ENCODE measurements at places on chromosomes 11 and 22. TPM values are rescaled to one million over a fixed set of nuclear protein-coding genes. Genes with fewer than 3 reads are reported as not detected.

UBQLNL gene
- not detected for total RNA-seq

ATP6V1E1 gene
- total RNA-seq, result 132 TPM

OR52I2 gene
- total RNA-seq, result not detected

DDX25 gene
- not detected for total RNA-seq

PLEKHB1 gene
- total RNA-seq, result 13.7 TPM

OSM gene
- not detected for total RNA-seq

- DNase-seq, result no peak
These were observed 341.3 kb downstream of the CADM1 start for GRCh38 chr11:115162919-115163318.

DNA sequence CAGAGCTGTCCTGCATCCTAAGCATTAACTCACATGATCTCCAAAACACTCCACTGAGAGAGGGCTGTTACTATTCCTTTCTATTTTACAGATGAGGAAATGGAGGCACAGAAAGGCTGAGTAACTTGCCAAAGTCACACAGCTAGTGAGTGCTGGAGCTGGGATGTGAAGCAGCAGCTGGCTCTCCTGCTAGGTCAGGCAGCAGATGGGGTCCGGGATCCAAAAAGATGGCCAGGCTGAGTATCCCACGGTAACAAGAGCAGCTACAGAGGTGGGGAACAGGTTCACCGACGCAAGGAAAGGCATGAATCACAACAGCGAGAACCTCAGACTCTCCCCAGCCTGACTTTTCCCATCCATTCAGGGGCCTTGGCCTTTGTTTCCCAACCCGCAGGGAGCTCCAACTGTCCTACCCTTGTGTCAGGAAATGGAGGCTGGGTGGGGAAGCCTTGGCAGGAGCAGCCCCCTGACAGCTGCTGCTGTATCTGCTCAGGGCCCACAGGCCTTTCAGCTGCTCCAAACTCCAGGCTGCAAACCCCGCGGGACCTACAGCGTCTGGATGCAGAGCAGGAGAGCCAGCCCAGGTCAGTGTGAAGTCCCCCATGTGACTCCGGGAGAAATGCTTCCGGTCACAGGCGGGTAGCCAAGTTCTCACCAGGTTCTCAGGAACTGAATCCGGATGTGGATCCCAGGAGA, 29.5 kb downstream of the DKK3 start:
- peak; percentile 80 for DNase-seq

- no peak for DNase-seq
These were observed 644 bp upstream of the NAALAD2 start for GRCh38 chr11:90133560-90134477.

GRCh38 chr22:25763239-25763777, 21.3 kb downstream of the MYO18B start:
- no peak for DNase-seq

DNA sequence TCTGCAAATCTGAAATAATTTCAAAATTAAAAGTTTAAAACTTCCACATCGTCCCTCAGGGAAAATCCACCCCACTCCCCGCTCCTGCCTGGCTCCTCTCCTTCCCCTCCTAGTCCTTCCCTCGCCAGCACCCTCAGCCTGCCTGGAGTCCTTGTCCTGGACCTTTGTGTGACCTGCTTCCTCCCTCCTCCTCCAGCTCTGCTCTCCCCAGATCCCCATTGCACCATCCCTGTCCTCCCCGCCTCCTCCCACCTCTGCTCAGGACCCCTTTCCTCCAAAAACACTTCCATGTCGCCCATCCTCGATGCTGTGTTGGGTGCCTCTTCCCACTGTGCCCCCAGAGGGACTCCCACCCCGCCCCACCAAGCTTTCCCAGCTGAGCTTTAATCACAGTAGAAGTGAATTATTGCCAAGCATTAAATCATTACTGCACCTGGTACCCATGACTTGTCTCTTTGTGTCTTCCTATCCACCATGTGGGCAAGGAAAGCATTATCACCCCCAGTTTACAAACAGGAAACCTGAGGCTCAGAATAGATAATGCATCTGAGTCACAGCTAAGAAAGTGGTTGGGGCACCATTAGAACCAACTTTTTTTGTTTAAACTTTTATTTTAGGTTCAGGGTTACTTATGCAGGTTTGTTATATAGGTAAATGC, 2.4 kb upstream of the ZP1 start:
- peak; percentile 20 for DNase-seq

GRCh38 chr11:12184699-12185098, 74.3 kb downstream of the MICAL2 start:
- no peak for DNase-seq

- no peak for DNase-seq
These were observed 6.5 kb upstream of the CERK start for GRCh38 chr22:46744581-46744980.

DNA sequence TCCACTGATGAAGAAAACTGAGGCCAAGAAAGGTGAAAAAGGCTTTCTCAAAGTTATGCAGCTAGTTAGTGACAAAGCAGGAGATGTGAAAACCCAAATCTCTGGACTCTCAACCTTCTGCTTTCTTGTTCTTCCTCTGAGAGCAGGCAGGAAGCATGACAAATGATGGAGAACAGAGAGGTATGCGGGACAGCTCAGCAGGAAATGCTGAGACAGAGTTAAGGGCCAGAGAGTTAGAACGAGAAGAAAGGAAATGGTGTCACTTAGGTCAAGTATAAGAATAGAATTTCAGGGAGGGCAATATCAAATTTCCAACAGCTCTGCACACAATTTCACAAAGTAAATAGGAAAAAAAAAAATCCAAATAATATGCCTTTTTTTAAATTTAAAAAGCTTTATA, 67.6 kb upstream of the ARHGAP42 start:
- no peak for DNase-seq

DNA sequence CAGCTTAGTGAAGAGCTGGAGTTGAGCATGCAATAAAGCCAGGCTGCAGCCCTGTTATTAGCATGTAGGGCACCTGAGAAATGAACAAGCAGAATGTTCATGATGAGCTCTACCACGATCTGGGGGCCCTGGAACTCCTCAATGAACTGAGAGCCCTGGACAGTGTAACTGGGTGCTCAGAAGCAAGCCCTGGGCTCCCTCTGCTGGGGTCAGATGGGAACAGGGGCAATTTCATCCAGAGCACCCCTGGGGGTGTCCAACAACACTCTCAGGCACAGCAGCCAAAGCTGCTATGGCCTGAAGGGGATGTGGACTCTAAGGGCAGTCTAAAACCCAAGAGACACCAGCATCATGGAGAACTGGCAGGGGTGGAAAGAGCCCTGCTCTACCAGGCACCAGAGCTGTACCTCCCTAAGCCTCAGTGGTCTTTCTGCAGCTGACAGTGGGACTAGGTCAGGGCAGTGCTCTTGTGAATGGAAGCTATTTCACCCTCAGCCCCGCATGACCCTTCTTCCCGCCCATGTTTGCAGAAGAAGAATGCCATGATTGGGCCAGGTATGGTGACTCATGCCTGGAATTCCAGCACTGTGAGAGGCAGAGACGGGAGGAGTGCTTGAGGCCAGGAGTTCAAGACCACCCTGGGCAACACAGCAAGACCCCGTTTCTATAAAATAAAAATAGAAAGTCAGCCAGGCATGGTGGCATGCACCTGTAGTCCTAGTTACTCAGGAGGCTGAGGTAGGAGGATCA, 28.9 kb downstream of the THOC5 start:
- DNase-seq, result no peak

GRCh38 chr11:60860943-60861342, 5.2 kb upstream of the PTGDR2 start:
- peak; percentile 26 for DNase-seq

DNA sequence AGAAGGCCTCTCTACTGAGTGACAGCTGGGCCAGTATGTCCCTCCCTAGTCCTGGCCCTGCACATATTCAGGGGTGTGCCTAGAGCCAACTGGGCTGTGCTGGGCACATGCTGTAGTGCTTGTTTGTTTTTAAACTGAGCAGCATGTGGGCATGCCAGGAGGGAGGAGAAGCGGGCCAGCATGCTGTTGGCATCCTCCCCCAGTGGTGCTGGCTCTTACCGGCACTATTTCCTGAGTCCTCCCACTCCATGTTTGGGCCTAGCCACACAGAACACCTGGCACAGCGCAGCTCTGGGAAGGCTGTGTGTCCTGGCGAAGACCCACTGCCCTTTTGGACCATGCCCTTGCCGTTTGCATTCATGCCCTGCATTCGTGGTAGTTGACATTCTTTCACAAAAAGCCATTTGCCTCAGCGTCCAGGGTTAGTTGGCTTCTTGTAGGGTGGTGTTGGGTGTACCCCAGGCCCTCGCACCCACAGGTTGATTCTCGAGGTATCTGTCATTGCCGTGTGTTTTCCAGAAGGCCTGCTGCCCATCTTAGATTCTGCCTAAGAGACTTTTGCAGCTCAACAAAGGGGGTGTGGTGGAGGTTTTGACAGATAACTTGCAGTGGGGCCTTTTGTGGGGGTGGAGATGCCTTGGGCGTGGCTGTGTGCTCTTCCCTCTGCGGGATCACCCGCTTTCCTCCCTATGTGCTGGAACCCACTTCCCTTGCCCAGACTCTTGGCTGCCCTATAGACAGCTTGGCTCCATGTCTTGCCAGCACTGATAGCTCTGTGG, 13.6 kb downstream of the DGCR8 start:
- peak; percentile 92 for DNase-seq

- no peak for DNase-seq
These were observed 12.1 kb downstream of the MACROD1 start for GRCh38 chr11:64153812-64154211.

GRCh38 chr22:45775062-45775461, 103.4 kb downstream of the ATXN10 start:
- DNase-seq, result no peak

DNA sequence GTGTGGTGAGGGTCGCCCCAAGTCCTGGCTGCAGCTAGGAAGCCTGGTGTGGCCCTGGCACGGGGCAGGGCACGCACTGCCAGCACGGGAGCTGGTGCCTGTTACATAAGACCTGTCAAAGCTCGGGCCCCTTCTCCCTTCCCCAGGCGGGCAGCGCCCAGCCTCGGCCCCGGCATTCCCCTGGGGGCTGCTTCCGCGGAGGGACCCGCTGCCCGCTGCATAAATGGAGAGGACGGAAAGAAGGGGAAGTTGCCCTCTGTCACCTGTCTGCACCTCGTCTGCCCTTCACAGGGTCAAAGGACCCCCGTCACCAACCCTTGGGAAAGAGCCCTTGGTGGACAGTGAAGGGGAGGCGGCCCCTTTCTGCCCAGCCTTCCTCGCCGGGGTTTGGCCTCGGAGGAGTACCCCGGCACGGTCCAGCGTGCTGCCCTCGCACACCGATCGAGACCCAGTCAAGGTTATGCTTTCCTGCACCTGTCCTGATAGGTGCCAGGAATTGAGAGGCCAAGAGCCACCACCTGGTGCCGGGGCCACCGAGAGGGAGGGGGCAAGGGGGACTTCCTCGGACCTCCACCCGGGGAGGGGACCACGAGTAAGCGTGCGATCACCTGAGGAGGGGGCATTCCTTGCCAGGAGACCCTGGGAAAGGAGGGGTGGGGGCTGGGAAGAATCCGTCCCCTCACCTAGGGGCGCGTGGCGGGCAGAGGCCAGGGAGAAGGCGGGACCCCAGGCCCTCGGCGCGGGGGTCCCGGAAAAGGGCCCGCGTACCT, 16.8 kb upstream of the MFRP start:
- DNase-seq, result no peak

GRCh38 chr11:65189191-65189590, 7.5 kb downstream of the CAPN1 start:
- DNase-seq, result peak; percentile 15

GRCh38 chr11:10118865-10119264, 175.2 kb downstream of the SBF2 start:
- no peak for DNase-seq

DNA sequence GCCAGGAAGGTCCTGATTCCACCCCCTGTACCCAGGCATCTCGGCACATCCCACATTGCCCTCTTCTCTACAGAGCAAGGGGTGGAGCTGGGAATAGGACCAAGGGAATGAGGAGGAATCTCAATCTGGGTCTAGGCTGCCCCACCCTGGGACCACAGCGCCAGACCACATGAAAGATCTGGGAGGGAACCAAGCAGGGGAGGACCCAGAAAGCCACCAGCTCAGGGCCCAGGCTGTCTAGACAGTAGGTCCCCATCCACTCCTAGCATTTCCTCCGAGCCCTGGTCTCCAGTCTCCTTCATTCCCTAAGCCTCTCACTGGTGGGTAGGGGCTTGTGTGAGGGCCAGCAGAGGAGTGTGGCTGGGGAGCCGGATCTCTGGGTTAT, 11.6 kb downstream of the PHLDB1 start:
- peak; percentile 74 for DNase-seq

DNA sequence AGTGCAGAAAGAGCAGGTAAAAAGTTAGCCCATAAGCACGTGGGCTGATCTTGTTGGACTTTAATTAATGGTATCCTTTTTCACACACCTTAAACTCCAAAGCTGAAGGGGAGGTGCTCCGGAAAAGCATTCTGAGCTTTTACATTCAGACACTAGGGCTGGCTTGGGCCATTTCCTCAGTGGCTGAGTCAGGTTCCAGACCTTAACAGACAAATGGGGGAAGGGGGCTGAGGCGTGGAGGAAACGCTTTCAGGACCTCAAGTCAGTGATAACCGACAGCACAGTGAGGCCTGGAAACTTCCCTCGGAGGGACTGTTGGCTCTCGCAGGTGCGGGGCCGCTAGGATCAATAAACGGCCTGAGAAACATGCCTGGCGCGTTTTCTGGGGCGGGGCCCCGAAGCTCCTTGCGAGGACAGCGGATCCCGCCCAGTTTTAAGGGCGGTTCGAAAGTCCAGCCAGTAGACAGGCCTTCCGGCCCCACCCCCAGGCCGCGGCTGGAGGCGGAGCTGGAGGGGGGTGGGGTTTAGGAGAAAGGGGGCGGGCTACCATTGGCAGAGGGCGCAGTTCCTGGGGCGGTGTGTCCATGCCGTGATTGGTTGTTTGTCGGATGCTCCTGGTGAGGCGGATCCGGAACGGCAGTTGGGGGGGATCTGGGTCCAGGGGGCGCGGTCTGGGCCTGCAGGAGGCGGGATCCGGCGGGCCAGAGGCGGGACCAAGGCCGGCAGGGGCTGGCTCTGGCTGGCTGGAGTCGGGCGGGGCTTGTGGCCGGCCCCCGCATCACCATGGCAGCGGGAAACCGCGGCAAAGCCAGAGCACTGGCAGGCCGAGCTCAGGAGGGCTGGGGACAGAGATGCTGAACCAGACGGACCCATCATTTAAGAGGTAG, 8.0 kb downstream of the C11orf52 start:
- DNase-seq, result peak; percentile 99

DNA sequence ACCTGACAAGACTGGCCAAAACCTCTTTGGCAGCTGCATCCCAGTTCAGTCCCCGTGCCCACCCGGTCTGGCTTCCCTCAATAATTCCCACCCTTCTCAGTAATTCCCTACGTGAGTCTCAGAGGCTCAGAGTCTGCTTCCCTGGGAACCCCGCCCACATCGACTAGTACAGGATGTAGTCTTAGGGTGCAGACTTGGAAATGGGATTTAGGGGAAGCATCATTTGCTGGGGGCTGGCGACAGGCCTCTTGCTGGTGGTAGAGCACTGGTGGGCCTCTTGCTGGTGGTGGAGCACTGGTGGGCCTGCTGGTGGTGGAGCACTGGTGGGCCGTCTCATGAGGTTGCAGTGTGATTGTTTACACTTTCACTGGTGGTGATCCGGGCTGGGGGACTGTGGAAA, 199.5 kb upstream of the B3GAT1 start:
- no peak for DNase-seq

DNA sequence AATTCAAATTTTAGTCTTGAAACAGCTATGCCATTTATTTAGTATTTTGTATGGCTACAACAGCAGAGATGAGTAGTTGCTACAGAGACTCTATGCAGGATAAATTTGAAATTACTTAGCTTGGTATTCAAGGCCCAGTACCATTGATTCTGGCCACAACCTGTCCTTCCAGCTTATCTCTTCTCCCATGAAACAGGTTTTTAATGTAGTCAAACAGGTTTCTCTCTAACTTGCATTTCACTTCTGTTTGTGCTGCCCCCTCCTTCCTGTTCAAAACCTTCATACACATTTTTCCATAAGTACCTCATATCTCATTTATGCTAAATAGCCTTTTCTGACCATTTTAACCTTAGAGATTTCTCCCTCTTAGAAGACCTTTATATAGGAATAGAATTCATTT, 3.3 kb downstream of the USP47 start:
- no peak for DNase-seq
